Renal cortex interstitium (tissue), 15 donors: ENCODE measurements at places on chromosomes 16 and 17. TPM values are rescaled to one million over a fixed set of nuclear protein-coding genes. Genes with fewer than 3 reads are reported as not detected.

DNA sequence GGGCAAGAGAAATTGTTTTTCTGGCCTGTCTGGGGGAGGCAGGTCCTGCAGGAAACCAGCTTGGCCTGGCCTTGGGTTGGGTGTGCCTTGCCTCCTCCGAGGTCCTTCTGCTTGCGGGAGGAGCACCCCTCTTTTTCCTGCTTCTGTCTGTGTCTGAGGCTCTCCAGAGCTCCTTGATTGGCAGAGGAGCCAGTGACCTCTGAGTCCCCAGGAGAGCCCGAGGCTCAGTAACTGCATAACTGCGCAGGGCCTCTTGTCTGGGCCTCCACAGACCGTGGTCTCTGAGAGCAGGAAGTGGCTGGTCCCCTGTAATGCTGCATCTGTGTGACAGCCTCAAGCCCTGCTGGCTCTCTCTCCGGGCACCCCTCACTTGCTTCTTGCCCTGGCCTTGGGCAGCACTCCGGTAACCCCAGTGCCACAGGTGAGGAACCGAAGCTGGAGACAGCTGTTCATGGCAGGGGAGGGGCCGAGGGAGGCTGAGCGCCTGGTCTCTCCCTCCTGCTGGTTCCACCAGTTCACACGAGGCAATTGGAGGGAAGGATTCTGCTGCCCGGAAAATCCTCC is 1.6 kb downstream of the CAPN15 start:
- DNase-seq, result no peak

GRCh38 chr17:28390563-28390962 is 15.4 kb downstream of the SLC46A1 start:
- DNase-seq, result no peak

- DNase-seq, result no peak
Observed at GRCh38 chr17:62705778-62706597, 78.5 kb downstream of the MRC2 start.

- DNase-seq, result no peak
Observed at GRCh38 chr17:77375108-77375916, 234.5 kb downstream of the SEC14L1 start.

DNA sequence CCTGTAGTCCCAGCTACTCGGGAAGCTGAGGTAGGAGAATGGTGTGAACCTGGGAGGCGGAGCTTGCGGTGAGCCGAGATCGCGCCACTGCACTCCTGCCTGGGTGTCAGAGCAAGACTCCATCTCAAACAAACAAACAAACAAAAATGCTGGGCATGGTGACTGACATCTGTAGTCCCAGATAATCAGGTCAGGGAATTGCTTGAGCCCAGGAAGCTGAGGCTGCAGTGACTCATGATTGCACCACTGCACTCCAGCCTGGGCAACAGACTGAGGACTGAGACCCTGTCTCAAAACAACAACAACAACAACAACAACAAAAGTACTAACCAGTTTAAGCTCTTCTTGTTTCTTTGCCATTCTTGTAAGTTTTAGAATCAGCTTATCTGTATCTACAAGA is 383.0 kb upstream of the PMFBP1 start:
- no peak for DNase-seq

DNA sequence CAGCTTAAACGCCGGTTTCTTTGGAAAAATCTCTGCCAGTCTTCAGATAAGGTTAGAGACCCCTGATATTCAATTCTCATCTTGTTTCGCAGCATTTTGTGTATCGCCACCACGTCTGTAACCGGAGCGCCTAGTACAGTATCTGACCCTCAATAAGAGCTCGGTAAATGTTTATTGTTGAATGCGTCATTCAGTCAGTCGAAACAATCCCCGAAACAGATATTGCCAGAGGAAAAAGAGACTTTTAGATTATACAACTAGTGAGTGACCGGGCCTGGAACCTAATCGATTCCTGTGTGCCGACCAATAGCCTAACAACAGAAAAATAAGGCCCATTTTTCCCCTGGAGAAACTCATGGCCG is 626 bp downstream of the PELP1 start:
- no peak for DNase-seq

GRCh38 chr17:81489012-81489997 is 23.3 kb downstream of the ACTG1 start:
- no peak for DNase-seq

- no peak for DNase-seq
Observed at GRCh38 chr17:54945671-54946070, 22.8 kb downstream of the COX11 start.

DNA sequence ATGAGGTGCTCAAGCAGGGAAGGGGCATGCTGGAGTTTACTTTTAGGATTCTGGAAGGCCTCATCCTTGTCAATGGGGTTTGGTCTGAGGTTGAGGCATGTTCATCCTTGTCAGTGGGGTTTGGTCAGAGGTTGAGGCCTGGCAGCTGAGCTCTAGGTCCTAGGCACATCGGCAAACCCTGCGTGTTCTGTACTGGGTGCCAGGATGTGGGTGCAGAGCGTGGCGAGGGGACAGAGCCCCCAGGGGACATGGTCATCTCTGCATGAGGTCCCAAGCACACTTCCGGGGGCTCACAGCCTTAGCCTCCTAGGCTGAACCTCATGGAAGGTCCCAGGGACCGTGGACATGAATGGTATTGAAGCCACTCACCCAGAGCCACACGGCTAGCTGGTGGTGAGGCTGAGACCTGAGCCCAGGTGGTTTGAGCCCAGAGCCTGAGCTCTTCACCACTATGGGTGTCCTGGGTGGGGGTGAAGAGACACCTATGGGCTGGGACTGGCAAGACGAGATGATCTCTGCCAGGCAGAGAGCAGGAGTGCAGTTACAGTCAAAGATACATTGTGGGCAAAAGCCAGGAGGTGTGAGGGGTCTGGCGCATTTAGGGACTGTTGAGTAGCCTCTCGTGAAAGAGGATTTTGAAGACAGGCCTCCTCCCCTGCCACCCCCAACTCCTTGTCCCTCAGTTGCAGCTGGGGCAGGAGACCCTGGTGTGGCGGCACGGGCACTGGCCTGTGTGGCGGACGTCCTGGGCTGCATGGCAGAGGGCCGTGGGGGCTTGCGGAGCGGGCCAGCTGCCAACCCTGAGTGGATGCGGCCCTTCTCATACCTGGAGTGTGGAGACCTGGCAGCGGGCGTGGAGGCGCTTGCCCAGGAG is 19.3 kb downstream of the FCSK start:
- DNase-seq, result no peak

GRCh38 chr17:4480929-4481898 is 17.5 kb upstream of the SPNS2 start:
- DNase-seq, result no peak

DNA sequence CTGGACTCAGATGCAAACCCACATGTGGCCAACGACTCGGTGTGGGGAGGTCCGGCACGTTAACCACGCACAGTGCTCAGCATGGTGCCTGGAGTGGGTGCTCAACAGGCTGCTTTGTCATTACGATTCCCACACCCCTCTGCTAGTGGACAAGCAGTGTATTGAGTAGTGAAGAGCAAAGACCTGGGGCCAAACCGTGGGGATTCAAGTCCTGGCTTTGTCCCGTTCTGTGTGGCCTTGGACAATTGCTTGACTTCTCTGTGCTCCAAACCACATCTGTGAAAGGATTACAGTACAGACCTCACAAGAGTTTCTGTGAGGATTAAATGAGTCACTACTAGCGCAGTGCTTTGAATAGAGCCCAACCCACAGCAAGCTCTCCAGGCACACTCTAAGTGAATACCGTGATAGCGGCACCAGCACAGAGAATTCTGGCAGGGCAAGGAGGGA is 33.8 kb downstream of the TRPV2 start:
- no peak for DNase-seq

DNA sequence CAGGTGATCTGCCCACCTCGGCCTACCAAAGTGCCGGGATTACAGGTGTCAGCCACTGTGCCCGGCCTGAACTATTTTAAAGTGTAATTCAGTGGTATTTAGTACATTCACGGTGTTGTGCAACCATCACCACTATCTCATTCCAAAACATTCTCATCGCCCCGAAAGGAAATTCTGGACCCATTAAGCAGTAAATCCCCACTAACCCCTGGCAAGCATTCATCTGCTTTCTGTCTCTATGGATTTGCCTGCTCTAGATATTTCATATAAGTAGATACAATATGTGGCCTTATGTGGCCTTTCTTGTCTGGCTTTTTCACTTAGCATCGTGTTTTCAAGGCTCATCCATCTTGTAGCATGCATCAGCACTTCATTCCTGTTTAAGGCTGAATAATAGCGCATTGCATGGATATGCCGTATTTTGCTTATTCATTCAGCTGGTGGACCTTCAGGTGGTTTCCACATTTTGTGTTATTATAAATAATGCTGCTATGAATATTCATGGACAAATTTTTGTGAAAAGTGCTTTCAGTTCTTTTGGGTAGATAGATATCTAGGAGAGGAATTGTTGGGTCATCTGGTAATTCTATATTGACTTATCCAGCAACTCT is 8.4 kb upstream of the HERPUD1 start:
- no peak for DNase-seq

DNA sequence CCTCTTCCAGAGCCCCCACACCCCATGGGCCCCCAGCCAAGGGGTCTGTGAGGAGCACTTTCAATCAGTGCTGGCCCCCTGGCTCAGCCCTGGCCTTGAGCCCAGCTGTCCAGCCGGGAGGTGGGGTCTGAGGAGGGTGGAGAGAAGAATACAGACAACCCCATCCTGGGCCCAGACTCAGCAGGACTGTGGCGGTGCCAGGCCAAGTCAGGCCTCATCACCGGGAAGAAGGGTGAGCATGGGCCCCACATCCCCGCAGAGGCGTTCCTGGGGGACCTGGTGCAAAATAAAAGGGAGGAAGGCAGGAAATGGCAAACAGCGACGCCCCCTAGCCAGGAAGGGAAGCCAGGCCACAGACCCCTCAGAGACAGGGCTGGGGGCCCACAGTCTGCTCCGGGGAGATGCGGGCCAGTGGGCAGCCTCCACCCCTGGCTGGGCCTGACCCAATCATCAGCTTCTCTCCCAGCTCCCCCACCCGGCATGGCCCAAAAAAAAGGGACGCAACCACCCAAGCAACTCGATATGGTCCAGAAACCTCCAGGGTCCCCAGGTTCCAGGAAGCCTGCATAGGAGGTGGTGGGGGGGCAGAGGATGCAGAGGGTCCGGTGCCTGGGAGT is 20.6 kb downstream of the ZNF423 start:
- DNase-seq, result no peak

The HOXB5 gene
- polyA plus RNA-seq, result 30.0 TPM
